ENCODE measurements at places on chromosomes 2 and 18.

- no peak for DNase-seq
These were observed 18.3 kb upstream of the SMAD4 start for GRCh38 chr18:51011709-51012108.

DNA sequence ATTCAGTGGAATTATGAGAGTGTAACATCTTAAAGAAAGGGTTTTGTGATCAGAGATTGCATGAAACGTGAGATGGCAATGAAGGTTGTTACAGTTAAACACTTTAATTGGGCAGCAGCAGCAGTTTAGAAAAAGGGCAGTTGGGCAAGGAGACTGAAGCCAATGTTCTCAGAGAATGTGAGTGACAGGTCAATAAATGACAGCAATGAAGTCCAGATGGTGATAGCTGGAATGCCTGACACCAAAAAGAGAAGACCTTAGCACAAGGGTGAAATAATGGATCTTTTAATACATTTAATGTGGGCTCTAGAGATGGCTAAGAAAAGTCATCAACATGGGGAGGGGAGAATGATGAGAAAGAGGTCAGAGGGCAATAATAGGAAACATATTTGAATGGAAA lies 89.4 kb upstream of the CDH7 start:
- no peak for DNase-seq

DNA sequence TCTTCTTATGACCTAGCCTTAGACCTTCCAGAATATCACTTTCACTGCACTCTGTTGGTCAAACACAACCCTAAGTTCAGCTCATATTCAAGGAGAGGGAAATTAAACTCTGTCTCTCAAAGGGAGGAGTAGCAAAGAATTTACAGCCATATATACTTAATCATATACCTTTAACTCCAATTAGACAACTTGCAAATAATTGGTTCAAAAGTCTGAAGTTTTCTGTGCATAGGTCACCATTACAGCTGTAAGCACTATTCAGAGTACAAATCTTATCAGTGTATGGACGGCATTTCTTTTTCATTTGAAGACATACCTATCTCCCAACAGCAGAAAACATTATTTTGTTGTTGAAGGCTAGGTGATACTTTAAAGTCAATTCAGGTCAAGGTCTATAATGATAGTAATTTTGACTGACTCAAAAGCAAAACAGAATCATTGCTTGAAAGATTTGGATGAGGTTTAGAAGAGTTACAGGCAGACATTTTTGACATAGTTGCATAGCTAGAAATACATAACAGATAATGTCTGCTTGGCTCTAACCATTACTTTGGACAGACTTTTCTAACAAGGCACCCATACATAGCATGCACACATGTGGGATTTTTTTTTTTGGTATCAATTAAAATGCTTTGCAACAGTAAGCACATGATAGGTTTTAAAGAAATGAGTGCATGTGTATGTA lies 131.5 kb downstream of the CPS1 start:
- DNase-seq = no peak

DNA sequence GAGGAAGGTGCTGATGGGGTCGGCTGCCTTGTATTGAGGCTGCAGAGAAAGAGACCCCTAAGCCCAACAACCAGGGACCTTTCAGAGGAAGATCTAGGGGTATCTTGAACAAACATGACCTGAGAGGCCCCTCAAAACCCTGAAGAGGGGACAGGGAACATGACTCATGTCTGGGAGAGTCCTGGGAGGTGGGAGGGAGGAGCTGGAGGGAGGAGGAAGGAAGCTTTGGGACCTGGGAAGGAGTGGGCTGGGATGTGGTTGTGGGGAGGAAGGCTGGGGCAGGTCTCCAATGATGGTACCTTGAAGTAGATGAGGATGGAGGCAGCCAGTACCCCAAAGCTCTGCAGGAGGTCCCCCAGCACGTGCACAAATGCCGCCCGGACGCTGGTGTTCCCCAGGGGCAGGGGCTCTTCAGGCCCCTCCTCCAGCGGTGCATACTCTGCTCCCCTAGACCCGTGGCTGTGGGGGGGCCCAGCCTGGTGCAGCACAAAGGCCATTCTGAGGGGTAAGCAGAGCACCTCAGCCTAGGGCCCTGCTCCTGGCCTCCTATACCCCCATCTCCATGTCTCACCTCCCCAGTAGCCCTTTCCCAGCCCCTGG lies 5.9 kb downstream of the SLC30A3 start:
- DNase-seq = no peak

DNA sequence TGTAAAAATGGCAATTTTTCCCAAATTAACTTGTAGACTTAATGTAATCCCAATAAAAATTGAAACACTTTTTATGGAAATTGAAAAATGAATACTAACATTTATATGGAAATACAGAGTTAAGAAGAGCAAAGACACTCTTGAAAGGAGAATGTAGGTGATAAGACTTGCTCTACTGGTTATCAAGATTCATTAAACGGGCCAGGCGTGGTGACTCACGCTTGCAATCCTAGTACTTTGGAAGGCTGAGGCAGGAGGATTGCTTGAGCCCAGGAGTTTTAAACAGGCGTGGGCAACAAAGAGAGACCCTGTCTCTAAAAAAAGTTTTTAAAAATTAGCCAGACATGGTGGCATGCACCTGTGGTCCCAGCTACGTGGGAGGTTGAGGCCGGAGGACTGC lies 29.5 kb upstream of the ZNF396 start:
- DNase-seq = no peak

DNA sequence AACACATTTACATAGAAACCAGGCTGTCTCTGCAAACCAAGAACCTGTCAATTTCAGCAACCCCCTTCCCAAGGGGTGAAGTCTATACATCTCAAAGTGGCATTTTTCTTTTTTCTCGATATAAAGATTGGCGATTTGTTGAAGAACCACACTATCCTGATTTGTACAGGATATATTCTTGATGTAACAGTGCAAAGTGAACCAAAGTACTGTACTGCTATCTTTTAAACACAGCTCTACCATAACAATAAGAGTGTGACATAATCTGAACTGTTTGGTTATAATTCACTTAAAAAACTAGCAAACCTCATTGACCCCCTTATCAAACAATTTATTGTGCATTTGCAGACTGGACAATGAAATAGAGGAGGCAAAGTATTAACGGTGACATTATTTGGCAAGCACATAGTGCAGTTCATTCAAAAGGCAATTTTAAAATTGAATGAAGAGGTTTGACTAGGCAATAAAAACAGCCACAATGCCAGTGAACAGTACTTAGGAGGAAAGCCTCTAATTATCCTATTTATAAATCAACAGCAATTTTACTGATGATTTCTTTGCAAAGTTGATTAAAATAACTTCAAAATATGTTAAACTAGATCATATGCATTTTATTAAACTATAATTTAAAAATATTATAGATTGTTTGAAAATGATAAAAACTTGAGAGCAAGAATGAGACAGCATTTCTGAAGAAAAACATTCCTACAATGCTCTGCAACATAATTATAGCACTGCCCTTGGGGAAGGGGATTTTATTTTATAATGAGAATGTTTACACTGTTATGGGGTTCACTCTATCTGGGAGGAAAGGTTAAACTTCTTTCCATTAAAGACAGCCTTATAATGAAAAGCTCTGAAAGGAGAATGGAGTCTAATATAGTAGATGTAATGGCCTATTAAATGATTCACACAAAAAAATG lies 440.9 kb downstream of the ZEB2 start:
- no peak for DNase-seq

GRCh38 chr2:9284521-9285297 lies 78.1 kb downstream of the ASAP2 start:
- DNase-seq = no peak

- DNase-seq = no peak
These were observed 380.5 kb downstream of the ERBB4 start for GRCh38 chr2:212158081-212158480.

DNA sequence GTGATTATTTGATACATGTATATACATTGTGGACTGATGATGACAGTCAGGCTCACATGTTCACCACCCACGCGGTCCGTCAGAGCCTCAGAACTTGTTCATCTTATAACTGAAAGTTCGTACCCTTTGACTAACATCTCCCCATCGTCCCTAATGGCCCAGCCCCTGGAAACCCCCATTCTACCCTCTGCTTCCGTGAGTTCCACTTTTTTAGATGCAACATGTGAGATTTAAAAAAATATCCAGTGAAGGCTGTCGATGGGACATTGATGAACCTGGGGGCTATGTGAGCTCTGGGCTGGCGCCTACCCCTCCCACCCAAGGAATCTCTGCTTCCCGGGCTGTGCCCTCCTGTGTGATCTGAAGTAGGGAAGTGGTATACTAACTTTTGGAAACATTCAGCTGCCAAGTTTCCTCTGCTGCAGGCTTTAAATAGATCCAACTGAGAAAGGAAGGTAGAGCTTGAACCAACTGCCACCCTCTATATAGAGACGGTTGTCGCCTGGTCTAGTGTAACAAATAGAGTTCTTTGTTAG lies 163.8 kb downstream of the FAM210A start:
- peak; percentile 96 for DNase-seq

- no peak for DNase-seq
These were observed at the start of gene C18orf63 for GRCh38 chr18:74315464-74316256. Gene C18orf63, plus strand, starts transcription at chr18:74315839. Its CDS starts 2,027 bp downstream, at chr18:74317866.

- DNase-seq = no peak
These were observed 367.4 kb downstream of the EPHA4 start for GRCh38 chr2:221204699-221205098.

- DNase-seq = no peak
These were observed 238.4 kb upstream of the SMAD2 start for GRCh38 chr18:48168861-48169260.

GRCh38 chr2:173692068-173692467 lies 273.1 kb downstream of the SP3 start:
- DNase-seq = no peak

DNA sequence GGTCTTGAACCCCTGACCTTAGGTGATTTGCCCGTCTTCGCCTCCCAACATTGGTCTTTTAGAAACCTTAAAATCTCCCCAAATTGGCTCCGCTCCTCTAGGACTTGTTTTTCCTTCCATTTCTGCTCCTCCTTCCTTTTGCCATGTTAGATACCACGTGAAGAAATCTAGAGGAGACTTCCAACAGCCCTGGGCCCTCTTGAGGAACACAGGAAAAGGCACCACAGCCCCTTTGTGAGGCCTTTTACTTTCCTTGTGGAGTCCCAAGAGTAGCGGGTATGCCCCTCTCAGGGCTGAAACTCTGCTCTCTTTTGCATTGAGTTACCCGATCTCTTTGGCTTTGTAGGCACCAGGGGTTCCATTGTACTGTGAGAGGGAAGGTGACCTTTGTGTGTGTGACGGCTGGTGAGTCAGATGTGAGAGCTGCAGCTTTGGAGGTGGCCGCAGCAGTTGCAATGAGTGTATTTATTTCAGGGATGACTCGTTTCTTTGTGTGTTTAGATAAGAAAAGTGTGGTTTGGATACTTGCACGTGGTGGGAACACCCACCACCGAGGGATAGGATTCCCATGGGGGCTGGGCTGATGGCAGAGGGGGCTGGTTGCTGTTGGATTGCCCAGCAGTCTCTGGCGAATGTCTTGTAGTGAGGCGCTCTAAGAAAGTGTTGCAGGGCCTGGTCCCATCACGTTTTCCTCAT lies 218.4 kb upstream of the HS6ST1 start:
- DNase-seq = peak; percentile 58

DNA sequence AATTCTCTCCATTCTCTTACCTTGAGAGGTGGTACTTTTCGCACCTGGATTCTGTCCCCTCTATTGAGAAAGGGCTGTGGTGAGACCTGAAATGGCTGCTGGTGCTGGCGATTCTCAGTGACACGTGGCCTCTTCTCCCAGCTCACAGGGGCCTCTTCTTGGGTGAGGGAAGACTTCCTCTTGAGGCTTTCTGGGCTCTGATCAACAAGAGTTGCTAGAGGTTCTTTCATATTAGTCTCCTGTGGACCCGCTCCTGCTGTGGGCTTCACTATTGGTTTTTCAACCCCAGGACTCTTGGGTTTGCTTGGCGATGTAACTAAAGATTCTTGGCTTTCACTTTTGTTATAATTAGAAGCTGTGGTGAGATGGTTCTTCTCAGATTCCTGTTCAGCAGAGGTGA lies 76.3 kb upstream of the DTNB start:
- DNase-seq = no peak

DNA sequence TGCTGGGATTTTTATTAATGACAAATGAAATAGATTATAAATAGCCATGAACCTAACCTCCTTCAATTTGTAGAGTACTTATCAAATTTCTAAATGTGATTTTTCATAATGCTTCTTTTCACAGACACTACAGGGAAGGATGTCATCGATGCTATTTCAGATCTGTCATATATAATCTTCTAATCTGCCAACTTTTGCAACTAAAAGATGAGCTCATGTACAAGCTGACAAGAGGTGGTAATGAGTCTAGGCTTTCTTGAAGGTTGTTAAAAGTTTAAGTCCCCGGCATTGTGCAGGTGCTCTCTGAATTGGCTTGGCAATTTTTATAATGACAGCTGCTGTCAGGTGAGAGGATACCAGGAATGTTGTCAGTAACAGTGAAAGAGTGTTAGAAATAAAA lies 320.4 kb downstream of the LRRTM4 start:
- no peak for DNase-seq

GRCh38 chr2:170885130-170885791 lies 43.8 kb upstream of the GORASP2 start:
- no peak for DNase-seq

- no peak for DNase-seq
These were observed 297.3 kb downstream of the TNS1 start for GRCh38 chr2:217705461-217705860.

DNA sequence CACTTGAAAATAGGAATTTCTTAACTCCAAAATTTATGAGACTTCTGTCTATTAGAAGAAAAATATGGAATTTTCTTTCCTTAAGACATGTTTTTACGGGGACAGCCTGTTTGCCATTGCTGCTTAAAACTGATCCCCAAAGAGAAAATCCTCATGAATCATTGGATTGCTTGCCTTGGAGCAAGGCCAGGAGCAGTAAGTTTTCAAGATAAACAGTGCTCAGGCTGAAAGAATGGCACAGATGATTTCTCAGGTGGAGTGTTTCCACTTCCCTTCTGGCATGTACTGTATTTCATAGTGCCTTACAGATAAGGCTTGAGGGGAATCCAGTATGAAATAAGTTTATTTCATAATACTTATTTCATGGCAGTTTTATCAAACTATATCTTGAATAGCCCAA lies 74.3 kb upstream of the MMADHC start:
- no peak for DNase-seq

- DNase-seq = peak; percentile 41
These were observed 207.0 kb upstream of the FANCL start for GRCh38 chr2:58448065-58448507.

DNA sequence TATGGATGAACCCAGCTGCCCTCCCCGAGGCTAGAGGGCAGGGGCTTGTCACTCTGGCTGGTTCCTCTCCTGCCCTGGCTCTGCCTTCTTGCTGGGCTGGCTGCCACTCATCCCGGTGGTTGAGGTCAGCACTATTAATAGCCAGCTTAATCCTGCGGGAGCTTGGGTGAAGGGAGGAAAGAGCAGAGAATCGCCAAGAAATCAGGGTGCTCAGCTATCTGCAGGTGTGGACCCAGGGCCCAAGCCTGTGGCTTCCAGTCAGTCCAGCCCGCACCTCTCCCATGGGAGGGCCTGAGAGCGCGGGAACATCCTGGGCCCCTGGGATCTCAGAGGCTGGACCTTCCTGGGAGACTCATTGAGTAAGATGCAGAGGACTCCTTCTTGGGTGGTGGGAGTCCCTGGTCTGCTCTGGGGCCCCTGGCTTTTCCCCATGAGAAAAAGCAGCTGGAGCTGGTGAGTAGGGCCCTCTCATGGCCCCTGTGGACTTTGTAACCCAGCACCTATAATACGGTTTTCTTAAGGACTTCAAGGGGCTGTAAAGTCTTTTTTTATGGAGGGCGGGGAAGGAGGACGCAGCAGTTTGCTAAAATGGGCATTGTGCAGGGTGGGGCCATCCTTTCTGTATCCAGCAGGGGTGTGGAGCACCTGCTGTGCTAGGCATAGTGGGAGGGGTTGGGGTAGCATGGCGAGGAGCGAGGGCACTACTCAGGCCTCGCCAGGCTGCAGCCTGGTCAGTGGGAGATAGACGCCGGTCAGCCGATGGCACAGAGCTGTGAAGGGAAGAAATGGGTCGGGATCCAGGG lies 27.4 kb upstream of the CNNM3 start:
- no peak for DNase-seq
